H9 (cell line): ENCODE measurements at places on chromosomes 3 and 15. TPM values are rescaled to one million over a fixed set of nuclear protein-coding genes. Genes with fewer than 3 reads are reported as not detected.

GPR62 gene
- 0.13 and 0.33 TPM in 2 replicates for total RNA-seq

ASB14 gene
- total RNA-seq = not detected in 2 replicates

TFDP2 gene
- 76.0 and 81.9 TPM in 2 replicates for total RNA-seq

SFMBT1 gene
- 15.3 and 15.4 TPM in 2 replicates for total RNA-seq

BTLA gene
- not detected in 2 replicates for total RNA-seq

GPR160 gene
- total RNA-seq = 14.1 and 15.4 TPM in 2 replicates

RTP3 gene
- not detected in 2 replicates for total RNA-seq

NTRK3 gene
- total RNA-seq = 2.4 and 2.5 TPM in 2 replicates

DNA sequence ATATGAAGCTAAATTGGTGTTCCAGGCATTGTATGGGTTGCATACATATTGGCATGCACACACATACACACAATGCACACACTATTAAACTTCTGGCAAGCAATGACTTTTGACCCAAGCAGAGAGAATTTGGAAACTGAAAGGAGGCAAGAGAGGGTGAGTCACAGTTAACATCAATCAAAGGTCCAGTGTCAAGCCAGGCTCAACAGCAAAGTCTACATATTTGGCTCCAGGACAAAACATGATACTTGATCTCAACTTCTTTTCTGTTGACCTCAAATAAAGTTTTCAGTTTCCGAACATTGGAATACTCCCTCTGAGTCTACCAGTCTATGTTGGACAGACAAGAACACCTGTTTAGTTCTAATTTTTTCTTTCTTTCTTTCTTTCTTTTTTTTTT lies 28.3 kb downstream of the IL12A start:
- no peak for DNase-seq

DNA sequence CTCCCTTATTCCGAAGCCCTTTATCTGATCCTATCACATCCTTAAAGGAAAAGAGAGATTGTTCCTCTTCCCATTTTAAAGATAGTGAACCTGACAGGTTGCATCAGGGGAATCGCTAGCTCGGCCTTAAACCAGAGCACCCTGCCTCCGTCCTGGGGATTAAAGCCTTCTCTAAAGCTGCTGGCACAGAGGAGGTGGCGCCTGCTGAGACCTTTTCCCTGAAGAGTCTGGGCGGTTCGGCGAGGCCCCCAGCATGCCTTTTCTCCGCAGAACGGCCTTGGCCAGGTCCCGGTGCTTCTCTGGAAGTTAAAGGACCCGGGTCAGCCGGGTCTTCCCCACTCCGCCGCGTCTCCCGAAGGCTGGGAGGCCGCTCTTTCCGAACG lies 593 bp downstream of the FAM219B start:
- peak; percentile 40 for DNase-seq

DNA sequence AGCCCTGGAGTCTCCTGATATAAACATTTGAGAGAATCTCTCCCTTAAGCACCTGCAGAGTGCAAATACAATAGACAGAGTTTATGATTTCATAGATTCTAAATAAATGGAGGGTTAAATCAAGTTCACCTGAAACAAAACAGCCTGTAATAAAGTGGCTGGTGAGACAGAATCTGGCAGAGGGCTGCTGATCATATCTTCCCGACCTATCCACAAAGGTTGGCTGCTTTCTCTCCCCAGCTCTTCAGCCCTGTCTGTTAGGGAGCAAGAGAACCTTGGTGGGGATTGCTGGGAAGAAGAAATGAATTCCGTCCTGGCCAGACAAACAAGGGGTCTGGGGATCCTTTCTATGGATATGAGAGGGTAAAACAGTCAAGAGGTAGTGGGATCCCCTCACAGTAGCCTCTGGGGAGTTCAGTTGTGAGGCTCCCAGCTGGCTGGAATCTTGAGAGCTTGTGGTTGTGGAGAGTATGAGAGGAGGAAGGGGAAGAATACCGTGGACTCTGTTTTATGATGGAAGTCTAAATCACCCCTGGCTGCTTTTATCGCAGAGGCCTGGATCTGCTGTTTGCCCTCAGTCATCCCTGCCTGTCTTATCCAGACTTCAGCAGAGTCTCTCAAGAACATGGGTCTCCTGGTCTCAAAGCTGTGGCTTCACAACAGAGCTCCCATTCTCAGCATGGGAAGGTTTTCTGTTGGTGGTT lies 451.3 kb downstream of the NTRK3 start:
- no peak for DNase-seq

DNA sequence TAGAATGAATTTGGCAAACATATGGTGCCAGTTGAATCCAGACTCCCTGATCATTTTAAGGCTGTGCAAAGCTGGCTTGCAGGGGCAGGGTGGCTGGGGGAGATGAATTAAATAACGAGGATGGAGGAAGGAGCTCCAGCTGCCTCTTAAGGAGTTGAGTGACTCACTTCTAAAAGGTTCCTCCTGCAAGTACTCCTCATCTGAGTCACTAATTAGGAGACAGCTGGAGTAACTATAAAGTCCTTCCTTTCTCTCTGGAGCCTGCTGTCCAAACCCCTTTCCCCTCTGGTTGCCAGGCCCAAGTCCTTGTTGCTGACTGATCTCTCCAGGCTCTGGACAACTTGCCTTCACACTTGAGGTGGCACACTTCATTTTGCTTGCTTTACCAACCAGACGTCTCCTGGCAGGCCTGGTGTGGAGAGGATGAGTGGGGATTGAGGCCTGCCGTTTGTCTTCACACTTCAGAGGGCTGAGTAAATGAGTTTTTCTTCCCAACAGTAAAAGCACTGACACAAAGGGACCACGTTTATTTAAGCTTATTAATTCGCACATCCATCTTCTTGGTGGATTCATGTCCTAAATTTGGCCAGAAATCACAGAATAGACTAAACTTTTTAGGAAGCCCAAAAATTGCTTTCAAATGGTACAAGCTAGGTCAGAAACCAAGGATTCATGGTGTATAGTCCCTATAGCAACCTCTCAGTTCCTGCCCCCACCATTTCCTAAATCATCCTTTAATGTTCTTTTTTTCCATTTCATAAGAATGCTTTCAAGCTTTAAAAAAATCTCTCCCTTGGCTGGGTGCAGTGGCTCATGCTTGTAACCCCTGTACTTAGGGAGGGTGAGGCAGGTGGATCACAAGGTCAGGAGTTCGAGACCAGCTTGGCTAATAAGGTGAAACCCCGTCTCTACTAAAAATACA lies 90.5 kb upstream of the MYRIP start:
- DNase-seq = no peak

GRCh38 chr15:48388016-48388851 lies 57.0 kb downstream of the DUT start:
- DNase-seq = no peak

DNA sequence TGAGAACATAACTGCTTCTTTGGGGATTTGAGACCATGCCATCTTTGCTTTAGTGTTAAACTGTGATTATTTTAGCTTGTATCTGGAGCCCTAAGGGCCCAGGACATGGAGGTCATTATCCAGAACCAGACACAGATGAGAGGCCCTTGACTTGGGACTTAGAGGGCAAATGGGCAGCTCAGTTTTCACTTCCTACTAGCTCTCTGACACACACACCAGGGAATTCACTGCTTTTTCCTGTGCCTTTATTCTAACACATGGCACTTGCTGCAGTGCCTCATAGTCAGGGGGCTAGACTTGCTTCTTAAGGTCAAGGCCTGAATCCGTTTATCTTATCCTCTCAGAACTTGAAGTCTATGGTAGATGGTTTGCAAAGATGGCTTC lies 33.3 kb downstream of the AMOTL2 start:
- no peak for DNase-seq

DNA sequence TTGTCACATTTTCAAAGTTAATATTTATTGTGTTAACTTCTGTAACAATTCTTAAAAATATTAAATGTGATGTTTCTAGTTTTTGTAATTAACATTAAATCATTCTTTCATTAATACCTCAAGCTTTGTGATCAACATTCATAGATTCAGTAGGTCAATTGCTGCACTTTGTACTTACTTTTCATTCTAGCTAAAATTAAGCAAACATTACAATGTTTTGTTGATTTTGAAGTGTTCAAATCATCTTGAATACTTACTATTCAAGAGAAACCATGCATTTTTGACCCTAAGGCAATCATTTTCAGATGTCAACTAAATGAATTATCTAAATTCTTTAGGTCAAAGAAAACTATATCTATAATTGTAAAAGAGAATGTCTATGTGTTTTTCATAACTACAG lies 933.1 kb downstream of the NAALADL2 start:
- DNase-seq = no peak

- no peak for DNase-seq
Observed at GRCh38 chr15:25879438-25879837, 16.3 kb upstream of the ATP10A start.

GRCh38 chr3:148238421-148238821 lies 459.3 kb upstream of the AGTR1 start:
- no peak for DNase-seq

DNA sequence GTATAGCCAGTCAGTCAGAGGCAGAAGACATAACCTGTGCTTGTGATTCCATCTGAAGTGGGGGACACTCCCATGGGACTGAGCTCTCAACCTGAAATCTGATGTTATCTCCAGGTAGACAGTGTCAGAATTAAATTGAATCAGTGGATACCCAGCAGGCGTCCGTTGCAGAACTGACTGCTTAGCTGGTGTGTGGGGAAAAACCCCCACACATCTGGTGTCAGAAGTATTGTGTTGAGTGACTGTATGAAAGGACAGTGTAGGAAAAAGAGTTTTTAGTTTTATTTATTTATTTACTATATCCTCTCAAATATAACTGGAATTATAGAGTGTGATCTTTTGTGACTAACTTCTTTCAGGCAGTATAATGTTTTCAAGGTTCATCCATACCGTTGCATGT lies 10.4 kb downstream of the KPNA4 start:
- no peak for DNase-seq

GRCh38 chr3:180252683-180253082 lies 215.9 kb upstream of the PEX5L start:
- no peak for DNase-seq

DNA sequence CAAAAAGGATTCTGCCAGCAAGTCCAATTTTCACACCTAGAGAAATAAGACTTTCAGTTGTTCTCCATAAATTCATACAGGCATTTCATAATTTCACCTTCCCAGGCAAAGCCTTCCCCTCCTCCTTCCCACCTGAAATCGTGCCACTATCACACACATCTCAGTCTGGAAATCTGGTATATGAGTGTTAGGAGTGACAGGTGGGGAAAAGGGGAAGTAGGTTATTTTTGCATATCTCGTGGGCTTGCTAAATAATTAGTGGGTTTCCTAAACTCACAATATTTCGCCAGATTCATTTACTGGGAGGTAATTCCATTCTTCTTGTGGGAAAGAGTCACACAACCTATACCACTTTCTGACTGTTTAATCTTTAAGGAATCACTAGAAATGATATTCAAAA lies 7.4 kb downstream of the ALDH1A2 start:
- DNase-seq = no peak

GRCh38 chr15:64948916-64949315 lies 37.2 kb downstream of the ANKDD1A start:
- no peak for DNase-seq

DNA sequence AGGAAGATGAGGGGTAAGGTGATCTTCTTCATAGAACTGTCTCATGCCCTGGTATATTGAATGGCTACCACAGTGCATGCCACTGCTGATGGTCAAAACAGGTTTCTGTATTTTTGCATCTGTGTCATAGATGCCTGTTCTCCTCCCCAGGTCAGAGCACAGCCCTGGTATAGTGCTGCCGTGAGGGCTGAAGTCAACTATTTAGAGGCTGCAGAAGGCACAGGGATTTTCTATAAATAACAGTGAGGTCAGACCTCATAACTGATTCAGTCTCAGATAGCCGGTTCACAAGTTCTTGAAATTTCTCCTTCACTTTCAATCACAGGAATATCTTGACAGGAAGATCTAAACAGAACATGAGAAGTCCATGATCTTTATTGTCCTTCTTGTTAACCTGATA lies 99.2 kb upstream of the NUDT16 start:
- no peak for DNase-seq

GRCh38 chr3:43236008-43236407 lies 50.3 kb upstream of the SNRK start:
- no peak for DNase-seq

- DNase-seq = no peak
Observed at GRCh38 chr3:165805946-165806561, 31.2 kb downstream of the BCHE start.

DNA sequence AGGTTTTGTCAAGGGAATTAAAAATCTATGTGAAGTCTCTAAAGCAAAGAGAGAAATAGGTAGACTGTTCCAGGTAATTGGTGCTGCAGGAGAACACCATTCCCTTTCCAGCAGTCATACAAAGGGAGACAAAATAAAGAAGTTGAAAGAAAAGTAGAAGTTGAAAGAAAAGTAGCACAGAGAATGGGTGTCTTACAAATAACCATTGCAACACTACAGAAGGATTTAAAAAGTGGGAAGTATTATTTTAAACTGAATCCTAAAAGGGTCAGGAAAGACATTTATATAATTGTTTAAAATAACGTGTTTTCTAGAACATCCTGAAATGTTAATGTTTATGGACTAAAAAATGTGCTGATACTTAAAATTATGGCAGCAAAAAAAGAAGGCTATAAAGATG lies 223.8 kb downstream of the RSRC1 start:
- no peak for DNase-seq

GRCh38 chr3:58246148-58247047 lies 8.8 kb downstream of the ABHD6 start:
- no peak for DNase-seq

DNA sequence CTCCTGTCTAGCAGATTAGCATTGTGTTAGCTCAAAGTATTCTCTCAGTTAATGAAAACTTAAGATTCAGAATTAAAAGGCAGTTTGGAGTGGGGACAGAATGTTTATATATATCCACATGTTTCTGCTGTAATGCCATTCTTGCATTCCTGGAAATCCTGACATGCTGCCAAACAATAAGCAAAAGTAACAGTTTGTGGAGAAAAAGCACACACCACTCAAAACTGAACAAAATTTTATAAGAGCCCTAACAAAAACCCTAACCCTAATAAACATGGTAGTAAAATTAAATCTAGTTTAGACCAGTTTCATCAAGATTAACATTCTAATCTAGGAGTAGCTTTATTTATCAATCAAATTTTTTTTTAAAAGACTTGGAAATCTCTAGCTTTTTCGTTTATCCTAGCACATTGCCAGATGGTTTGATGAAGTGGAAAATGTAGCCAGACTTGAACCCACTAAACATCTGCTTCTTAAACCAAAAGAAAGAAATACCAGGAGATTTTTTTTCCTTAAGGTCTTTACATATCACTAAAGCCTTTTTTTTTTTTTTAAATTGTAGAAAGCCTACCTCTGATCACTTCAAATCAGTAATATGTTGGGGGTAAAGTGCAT lies 3.7 kb downstream of the TCAIM start:
- no peak for DNase-seq

GRCh38 chr3:119613201-119613600 lies 15.5 kb downstream of the PLA1A start:
- no peak for DNase-seq

- DNase-seq = no peak
Observed at GRCh38 chr3:131028844-131029243, 2.2 kb downstream of the NEK11 start.
